Stimulated activated CD8-positive, alpha-beta memory T cell treated with anti-CD3 and anti-CD28 coated beads, Interleukin-4, amount 100 ng/mL, for 48 hours (primary cell): ENCODE measurements at places on chromosomes 7 and 10.

DNA sequence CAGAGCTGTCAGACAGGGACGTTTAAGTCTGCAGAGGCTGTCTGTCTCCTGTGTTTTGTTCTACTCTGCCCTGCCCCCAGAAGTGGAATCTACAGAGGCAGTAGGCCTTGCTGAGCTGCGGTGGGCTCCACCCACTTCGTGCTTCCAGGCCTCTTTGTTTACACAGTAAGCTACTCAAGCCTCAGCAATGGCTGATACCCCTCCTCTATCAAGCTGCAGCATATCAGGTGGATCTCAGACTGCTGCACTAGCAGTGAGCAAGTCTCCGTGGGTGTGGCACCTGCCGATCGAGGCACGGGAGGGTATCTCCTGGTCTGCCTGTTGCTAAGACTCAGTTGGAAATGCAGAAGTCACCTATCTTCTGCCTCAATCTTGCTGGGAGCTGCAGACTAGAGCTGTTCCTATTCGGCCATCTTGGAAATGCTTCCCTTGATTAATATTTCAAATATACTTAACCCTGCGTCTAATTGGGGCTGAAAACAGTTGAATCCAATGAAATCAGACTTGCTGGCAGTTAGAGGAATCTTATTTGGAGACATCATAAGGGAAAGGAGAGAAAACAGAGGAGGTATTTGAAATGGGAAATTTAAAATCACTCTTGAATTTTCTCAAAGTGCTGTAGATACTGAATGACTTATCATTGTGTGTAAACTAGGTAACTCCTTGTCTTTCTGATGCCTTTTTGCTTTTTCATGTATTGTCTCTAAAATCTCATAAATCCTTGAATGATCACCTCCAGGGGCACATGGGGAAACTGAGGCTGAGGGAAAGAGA, 13.8 kb upstream of the CYP3A5 start:
- DNase-seq, result no peak

DNA sequence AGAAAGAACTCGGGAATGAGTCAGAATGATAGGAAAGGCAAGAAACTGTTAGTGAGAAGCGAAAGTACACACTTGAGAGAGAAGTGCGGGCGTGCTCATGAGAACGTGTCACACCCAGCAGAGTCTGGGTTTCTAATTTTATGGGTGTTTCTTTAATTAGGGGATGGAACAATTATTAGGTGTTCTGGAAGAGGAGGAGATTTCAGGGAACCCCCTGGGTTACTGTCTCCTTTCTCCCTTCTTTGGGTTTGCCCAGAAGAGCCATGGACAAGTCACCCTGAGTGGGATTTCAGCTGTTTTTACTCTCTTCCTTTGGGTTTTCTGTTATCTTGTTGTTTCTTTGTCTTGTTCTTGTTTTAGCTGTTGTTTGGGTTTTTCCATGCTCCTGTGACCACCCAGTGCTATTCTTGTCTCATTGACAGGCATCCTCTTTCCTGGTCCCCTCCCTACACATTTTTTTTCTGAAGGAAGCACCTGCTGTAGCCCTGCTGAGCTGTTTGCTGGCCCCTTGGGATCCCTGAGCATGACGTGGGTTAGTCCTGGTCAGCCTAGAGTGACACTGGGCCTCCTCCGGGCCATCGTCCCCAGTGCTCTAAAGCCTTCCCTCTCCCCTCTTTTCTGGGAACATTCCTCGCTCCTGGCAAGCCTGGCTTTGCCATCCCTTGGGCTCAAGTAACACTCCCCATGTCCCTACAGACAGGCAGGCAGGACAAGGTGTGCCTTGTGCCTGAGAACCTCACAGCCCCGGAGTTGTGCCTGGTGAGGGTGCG, 3.5 kb downstream of the SH2D4B start:
- no peak for DNase-seq

GRCh38 chr10:77680811-77681210, 43.2 kb upstream of the KCNMA1 start:
- DNase-seq, result no peak

DNA sequence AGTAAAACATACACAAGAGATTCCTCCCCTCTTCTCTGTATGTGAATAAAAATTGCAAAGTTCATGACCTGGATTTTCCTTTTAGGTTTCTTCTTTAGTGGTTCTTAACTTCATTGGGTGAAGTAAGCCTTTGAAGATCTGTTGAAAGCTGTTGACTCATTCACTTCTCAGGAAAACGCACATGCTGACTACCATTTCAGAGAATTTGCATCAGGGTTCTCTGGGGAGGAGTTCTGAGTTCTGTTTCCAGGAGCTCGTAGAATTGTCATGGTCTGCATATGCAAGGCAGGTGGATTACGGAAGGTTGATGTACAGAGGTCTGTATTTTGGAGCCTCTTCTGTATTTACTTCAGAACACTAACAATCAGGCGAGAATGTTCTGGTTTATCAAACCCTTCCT, 962 bp upstream of the SLC26A4 start:
- peak; percentile 57 for DNase-seq

- DNase-seq, result no peak
These were observed 41.2 kb downstream of the LRRC18 start for GRCh38 chr10:48898426-48898825.

- DNase-seq, result no peak
These were observed 200.3 kb downstream of the GALNT17 start for GRCh38 chr7:71332207-71332606.
